Stimulated activated CD8-positive, alpha-beta memory T cell treated with anti-CD3 and anti-CD28 coated beads, Interleukin-15, amount 100 ng/mL, for 4 hours (primary cell): ENCODE measurements at places on chromosomes 6 and 20.

DNA sequence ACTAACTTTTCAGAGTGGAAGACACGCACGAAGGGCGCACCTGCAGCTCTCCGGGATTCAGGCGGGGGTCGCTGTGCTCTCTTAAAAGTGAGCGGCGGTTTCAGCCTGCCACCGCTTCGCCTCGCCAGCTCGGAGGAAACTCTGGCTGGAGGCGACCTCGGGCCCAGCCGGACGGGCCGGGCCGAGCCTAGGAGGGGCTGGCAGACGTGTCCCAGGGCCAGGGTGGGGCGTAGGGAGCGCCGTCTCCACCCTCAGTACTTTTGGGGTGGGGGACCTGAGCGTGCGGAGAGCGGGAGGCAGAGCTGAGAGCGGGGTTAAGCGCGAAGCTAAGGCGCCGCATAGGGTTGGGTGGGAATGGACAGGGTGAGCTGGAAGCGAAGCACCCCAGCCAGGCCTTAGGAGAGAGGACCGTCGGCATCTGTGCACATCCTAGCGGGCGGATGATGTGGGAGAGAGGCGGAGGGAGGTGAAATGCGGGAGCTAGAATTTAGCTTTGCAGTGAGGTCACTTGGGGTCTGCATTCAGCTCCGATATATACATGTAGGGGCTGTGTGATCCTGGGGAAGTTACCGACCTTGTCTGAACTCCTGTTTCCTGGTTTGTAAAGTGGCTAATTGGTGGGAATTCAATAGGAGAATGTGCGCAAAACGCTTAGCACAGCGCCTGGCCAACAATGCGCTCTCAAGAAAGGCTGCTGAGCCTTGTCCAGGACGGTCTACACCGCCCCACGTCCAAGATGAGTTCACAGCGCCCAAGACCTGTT lies 6.5 kb upstream of the TFAP2A start:
- no peak for DNase-seq

DNA sequence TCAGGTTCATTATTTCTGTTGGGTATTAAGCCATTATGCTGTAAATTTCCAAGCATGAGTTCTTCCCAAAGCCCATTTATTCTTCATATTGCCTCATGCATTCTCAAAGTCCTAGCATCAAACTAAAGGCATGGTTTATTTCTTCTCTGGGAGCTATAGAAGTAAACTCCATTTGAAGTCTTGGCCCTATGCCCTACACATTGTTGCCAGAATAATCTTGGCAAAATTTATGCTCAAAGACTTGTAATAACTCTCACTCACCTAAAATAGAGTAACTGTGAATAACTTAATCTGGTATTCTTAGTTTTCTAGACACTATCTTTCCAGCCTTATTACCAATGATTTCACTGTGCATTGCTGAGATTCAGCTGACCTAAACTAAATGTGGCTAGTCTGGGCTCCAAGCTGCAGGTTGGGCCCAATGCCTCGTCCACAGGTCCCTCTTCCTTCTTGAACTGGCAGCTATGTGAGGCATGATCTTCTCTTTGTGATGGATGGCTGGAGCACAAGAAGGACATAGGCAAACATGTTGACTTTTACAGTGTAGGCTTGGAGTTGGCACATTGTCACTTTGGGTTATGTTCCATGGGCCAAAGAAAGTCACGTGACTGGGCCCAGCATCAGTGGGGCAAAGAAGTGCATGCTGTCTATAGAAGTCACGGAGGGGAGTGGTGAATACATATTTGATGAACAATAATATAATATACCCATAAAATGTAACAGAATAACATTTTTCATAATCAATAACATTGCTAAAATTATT lies 39.1 kb upstream of the ANKEF1 start:
- DNase-seq: no peak

- no peak for DNase-seq
Measured at GRCh38 chr6:128259029-128259724, 261.2 kb downstream of the PTPRK start.

DNA sequence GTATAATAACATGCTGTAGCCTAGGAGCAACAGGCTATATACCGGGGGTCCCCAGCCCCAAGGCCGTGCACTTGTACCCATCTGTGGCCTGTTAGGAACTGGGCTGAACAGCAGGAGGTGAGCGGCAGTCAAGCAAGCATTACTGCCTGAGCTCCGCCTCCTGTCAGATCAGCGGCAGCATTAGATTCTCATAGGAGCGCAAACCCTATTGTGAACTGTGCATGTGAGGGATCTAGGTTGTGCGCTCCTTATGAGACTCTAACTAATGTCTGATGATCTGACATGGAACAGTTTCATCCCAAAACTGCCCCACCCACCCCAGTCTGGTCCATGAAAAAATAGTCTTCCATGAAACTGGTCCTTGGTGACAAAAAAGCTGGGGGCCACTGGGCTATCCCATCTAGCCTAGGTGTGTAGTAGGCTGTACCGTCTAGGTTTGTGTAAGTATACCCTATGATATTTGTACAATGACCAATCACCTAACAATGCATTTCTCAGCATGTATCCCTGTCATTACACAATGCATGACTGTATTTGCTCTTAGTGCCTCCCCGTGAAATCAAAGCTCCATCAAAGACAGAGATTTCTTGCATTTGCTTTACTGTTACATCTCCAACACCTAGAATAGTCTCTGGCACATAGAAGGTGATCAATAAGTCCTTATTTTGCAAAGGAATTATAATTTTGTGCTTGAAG lies 30.8 kb downstream of the NHSL1 start:
- DNase-seq: no peak

GRCh38 chr6:106170030-106170791 lies 84.1 kb downstream of the PRDM1 start:
- no peak for DNase-seq

DNA sequence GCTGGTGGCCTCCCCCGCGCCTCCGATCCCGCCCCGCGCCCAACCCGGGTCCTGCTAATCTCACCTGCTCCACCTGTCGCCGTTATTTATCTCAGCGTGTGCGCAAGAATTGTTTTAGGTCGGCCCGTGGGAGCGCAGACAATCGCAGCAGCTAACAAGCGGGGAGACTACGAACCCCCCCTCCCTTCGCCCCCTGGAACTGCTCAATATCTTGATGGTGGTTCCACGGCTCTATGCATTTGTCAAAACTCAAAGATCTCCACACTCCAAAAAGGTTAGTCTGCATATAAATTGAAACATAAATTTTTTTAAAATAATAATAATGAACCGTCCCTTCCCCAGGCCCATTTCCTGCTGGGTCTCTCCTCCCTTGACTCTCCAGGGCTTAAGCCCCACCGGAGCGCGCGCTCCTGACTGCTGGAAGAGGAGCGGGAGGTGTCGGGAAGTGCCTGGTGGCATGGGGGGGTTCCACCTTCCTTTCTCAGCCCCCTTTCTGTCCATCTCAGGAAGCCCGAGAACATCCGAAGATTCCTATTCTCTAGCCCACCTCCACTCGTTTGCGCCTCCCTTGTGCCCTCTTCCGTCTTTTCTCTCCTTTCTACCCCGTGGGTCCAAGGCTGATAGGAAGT lies 1.6 kb upstream of the MDGA1 start:
- DNase-seq: no peak

DNA sequence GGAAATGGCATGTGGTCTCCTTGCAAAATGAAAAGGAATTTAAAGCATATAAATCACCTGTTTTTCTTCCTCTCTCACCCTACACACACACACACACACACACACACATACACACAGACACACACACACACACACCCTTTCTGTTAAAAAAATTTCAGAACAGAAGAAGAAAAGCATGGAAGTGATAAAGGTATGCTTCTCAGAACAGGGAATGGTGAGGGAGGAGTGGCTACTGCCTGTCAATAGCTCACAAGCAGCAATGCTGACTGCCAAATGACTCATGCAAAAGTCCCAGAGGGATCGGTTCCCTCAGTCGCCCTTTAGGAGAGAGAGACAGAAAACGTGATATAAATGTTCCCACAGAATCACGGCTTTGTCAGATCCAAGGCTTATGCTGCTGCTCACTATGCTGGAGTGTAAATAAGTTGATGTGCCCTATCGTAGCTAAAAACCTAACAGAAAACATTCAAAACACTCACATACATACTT lies 102.6 kb downstream of the IBTK start:
- DNase-seq: no peak
